ENCODE measurements at places on chromosomes 6 and 20. TPM values are rescaled to one million over a fixed set of nuclear protein-coding genes. Genes with fewer than 3 reads are reported as not detected.

LTB gene
- 1.2 TPM for polyA plus RNA-seq

RPP40 gene
- polyA plus RNA-seq: 13.6 TPM

OSBPL2 gene
- polyA plus RNA-seq: 31.3 TPM

ULBP2 gene
- 0.68 TPM for polyA plus RNA-seq

ZNF318 gene
- polyA plus RNA-seq: 24.8 TPM

DLL1 gene
- 7.2 TPM for polyA plus RNA-seq

PLAGL2 gene
- polyA plus RNA-seq: 19.4 TPM

SNAI1 gene
- polyA plus RNA-seq: 10.2 TPM

ZKSCAN3 gene
- 9.8 TPM for polyA plus RNA-seq

OTOR gene
- not detected for polyA plus RNA-seq

PRSS16 gene
- polyA plus RNA-seq: 0.35 TPM

DNA sequence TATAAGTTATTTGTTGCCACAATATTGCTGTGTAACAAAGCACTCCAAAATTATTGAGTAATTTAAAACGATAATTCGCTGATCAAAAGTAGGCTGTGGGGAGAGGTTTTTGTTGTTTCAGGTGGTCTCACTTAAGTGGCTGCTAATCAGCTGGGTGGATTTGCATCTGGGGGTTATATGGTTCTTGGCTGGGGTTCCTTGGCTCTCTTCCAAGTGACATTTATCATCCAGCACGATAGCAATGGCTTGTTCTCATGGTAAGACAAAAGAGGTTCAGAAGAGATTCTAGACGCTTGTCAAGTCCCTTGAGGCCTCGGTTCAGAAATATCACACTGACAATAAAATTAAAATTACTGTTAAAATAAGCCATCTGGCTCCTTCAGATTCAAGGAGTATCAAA, 1648.8 kb downstream of the GRIK2 start:
- DNase-seq: no peak

- DNase-seq: no peak
Measured at GRCh38 chr6:17984812-17985670, 2.4 kb downstream of the KIF13A start.

- no peak for DNase-seq
Measured at GRCh38 chr6:144335914-144336313, 50.8 kb downstream of the UTRN start.

DNA sequence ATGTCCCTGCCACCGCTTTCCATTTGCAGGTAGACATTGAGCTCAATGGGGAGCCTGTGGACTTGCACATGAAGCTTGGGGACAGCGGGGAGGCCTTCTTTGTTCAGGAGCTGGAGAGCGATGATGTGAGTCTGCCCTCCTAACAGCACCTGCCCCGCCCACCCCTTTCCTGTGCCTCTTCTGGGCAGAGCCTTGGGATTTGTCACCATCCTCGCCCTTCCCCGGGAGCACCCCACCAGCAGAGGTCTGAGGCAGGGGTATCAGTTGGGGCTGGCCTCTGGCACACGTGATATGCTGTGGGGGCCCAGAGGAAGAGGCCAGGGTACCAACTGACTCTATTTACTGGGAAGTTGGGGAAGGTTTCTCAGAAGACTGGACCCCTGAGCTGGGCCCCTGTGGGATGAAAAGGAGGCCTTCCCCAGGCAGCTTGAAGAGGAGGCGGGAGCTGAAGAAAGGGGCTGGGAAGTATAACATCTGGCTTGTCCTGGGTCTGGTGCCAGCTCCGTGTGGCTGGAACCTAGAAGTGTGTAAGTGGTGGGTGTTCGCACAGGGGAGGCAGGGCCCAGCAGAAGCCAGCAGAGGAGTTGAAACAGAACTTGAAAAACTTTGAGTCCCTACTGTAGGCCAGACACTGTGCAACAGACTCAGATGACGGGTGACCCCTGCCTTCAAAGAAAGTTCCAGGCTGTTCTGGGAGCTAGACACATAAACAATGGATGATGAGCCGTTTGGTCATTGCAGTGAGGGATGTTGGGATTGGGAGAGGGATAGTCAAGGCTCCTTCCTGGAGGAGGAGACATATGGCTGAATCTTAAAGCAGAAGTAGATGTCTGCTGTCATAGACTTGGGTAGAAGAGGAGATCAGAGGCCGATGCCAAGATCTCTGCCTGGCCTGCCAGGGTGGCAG, 7.2 kb downstream of the LPIN3 start:
- DNase-seq: no peak

DNA sequence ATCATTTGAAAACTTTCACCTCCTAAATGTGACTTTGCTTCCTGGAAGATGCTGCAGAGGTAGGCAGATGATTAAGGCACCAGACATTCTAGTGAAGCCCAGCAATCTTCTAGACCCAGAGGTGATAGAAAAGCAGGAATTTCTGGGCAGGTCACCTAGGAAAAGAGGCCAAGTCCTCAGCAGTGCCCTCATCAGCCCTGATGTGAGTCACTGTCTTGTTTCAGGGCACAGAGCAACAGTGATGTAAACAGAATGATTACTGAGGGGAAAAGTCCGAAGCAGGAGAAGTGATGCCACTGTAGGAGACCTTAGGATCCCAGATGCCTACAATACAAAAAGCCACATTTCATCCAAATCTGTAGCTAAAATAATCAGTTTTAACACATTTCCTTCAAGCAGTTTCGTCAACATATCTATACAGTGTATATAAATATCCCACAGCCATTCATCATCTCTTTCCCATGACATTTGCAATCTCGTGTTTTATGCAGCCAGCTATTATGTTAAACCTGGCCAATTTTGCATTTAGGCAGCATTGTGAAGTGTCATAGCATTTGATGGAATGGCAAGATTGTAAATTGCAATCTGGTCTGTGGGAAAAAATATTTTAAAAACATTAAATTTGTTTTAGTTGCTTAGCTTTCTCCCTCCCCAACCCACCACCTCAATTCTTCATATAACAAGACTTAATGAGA, 401.2 kb upstream of the RNF217 start:
- DNase-seq: no peak

- no peak for DNase-seq
Measured at GRCh38 chr6:44255105-44255808, 2.1 kb downstream of the SLC35B2 start.

GRCh38 chr20:62158541-62158940, 15.0 kb downstream of the SS18L1 start:
- no peak for DNase-seq

DNA sequence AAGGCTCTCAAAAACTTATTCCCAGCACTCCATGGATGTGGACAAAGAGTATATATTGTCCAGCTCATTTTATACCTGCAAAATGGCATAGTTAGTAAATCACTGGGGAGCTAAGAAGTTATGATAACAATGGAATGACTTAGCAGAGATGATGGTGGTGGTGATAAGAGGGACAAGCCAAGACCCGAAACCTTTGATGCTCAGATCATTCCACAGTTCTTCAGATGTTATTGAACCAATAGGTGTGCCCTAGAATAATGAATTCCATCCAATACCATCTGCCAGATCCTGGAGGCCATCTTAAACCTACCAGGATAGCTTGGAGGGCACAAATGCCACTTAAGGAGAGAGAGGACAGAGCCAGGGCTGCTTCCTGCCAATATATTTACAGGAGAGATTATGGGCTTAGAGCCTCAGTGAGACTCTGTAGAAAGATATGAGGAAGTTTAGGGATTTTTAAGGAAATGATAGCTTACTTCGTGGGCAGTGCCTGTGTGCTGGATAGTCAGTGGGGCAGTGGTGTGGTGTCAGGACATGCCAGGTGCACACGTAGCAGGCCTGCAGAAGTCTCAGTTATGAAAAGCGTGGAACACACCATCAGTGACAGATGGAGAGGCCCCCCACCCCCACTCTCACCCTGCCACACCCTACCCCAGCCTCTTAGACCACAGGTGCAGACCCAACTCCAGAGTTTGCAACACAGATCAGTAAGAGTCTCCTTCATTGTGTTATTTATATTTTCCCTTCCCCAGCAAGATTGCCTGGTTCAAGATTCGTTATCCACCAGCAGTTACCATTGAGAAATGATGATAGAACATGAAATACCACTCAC, 209.7 kb upstream of the SUPT3H start:
- DNase-seq: no peak

DNA sequence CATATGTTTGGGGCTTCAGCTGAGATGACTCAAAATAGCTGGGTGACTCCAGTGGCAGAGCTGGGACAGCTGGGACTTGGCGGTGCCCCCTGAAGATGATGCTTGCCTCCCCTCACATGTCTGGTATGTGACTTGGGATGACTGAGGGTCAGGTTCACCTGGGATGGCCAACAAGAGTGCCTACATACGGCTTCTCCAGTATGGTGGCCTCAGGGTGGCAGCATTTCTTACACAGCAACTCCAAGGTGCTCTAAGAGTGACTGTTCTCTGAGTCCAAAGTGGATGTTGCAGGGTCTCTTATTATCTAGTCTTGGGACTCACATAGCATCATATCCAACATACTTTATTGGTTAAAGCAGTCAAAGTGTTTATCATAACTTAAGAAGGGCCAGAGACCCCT, 87.8 kb upstream of the CENPW start:
- DNase-seq: no peak

GRCh38 chr20:40511478-40511877, 177.6 kb downstream of the MAFB start:
- DNase-seq: no peak

DNA sequence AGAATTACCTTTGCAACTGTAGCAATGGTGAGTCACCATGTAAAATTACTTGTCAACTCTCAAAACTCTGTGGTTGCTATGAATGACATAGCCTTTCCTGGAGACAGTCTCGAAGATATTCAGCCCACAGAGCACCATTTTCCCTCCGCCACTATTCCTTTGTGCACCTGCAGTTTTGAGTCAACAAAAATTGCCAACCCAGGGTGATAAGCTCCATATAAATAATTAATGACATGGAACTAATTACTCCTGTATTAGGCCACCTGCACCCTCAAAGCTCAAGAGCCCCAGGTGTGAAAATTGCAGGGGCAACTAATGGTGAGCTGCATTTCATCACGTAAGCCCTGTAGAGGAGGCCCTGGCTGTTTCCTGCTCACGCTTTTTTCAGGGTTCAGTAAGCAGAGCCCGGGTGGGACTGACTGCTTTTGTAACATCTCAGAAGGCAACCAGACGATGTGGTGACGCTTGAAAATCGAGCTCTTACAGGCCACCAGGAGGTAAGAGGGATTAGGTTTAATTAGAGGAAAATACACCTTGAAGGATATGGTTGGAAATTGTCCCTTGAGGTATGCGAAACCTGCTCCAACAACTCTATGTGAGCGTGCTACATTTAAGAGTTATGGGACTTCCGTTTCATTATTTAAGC, 70.8 kb downstream of the BMP2 start:
- DNase-seq: no peak

DNA sequence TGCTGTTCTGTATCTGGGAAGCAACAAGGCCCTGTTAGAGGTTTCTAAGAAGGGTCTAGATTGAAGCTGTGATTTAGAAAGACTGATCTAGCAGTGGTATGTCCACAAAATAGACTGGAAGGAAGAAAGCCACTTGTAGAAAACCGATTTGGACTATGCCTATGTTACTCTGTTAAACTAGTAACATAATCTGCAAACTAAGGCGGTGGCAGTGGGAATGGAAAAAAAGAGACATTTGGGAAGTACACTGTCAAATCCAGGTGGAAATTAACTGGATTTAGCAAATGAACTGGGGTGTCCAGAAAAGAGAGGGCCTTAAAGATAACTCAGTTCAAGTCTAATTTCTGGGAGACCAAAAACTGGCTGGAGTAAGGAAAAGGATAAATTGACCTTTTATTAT, 11.6 kb downstream of the ILRUN start:
- no peak for DNase-seq

- DNase-seq: no peak
Measured at GRCh38 chr6:132456700-132457143, 55.4 kb upstream of the MOXD1 start.

- no peak for DNase-seq
Measured at GRCh38 chr6:105600336-105601260, 197.7 kb upstream of the PREP start.

DNA sequence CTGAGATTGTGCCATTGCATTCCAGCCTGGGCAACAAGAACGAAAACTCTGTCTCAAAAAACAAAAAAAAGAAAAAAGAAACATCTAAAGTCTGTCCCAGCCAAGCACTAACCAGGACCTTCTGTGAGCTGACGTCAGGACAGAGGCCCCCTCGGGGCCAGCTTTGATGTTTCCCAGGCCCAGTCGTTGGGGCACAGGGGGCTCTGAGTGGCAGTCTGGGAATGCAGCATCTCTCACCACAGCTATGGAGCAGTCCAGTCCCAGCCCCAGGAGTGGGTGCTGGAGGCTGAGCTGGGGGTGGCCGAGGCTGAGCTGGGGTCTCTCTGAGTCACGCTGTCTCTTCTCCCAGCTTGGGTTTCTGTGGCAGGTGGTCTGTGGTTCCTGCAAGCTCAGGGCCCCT, 46.0 kb upstream of the SRF start:
- no peak for DNase-seq

- DNase-seq: no peak
Measured at GRCh38 chr6:141734071-141734840, 398.5 kb upstream of the GJE1 start.

DNA sequence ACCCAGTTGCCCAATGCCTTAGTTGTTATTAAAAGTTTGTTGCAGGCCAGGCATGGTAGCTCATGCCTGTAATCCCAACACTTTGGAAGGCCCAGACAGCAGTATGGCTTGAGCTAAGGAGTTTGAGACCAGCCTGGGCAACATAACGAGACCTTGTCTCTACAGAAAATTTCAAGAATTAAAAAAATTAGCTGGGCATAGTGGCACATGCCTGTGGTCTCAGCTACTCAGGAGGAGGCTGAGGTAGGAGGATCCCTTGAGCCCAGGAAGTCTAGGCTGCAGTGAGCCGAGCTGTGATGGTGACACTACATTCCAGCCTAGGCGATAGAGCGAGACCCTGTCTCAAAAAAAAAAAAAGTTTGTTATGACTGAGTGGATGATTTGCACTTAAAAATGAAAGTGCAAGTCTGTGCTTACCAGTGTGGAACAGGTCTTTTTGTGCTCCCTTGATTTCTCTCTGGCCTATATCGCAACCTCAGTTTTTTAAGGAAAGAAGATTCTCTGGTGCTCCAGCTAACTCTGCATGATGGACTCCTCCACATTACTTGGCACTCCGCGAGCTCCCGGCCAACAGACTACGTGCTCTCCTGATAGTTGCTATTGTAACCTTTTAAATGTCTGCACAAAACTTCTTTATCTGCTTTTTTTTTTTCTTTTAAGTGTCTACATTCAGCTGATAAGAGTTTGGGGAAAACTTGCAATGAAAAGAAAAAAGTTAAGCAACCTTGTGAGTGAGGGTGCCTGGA, 22.1 kb downstream of the ZKSCAN3 start:
- no peak for DNase-seq

DNA sequence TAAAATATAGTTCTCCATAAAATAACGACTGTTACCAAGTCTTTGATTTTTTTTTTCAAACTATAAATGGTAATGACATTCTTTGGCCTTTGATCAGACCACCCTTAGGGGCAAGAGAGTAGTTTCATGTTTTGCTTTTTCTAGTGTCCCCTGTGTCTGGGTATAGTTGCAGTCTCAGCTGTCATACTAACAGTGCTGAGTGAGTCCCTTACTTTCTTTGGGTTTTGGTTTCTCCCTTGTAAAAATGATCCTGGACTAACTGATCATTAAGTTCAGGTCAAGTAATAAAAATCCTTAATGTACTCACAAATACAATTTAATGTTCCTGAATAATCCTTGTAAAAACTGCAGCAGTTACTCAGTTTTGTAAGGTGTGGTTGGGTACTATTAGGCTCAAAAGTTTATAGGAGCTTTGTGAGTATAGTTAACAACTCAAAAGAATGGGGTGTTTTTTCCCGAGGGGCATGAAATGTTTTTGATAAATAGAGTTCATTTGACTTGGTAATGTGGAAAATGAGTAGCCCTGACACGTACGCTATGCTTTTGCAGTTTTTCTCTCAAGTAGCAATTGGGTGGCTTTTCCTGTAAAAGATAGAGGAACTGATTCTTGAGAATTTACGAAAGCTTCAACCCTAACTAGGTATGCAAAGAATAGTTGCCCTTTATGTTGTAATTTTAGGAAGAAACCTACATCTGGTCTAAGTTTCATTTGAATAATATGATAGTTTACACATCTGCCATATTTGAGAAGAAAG, 6.2 kb downstream of the PTPN1 start:
- DNase-seq: no peak
